ENCODE measurements at places on chromosomes 12 and 14.

DNA sequence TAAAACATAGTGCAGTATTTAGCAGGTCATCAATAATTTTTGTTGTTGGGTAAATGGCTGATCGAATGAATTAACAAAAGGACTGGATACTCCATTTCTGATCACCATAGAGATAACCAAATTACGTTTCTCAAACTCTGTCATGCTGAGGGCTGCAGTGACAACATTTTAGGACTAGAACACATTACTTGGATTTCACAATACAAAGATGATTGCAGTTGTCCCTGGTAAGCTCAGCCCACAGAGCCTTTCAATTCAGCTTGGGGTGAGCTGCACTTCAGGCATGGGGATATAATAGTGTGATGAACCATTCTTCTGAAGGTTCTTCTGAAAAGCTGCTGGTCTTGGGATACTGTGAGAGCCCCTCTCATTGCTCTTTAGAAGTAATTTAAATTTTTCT lies 74.3 kb downstream of the FAR2 start:
- no peak for DNase-seq

- DNase-seq, result no peak
Observed at GRCh38 chr14:80127466-80127865, 83.8 kb downstream of the DIO2 start.

DNA sequence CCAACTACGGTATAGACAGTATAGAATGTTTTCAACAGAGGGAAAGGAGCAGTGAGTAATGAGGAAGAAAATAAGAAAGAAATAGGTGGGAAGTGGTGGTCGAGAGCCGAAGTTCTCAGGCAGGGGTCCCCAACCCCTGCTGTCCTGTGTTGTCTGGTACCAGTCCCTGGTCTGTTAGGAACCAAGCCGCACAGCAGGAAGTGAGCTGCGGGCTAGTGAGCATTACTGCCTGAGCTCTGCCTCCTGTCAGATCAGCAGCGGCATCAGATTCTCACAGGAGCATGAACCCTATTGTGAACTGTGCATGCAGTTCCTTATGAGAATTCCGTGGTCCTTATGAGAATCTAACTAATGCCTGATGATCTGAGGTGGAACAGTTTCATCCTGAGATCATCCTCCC lies 107.3 kb upstream of the PTPRR start:
- no peak for DNase-seq

GRCh38 chr12:112087055-112087850 lies 21.3 kb downstream of the NAA25 start:
- no peak for DNase-seq

GRCh38 chr14:94827711-94828447 lies 58.0 kb upstream of the GSC start:
- no peak for DNase-seq

- DNase-seq, result peak; percentile 24
Observed at GRCh38 chr12:62537551-62537950, 70.9 kb downstream of the MON2 start.

- DNase-seq, result no peak
Observed at GRCh38 chr12:65277994-65278575, 398 bp upstream of the MSRB3 start.

- no peak for DNase-seq
Observed at GRCh38 chr14:78519863-78520262, 349.7 kb downstream of the NRXN3 start.

- no peak for DNase-seq
Observed at GRCh38 chr14:74515891-74516412, 22.4 kb downstream of the ISCA2 start.

- DNase-seq, result no peak
Observed at GRCh38 chr12:72337382-72337781, 65.2 kb downstream of the TRHDE start.

DNA sequence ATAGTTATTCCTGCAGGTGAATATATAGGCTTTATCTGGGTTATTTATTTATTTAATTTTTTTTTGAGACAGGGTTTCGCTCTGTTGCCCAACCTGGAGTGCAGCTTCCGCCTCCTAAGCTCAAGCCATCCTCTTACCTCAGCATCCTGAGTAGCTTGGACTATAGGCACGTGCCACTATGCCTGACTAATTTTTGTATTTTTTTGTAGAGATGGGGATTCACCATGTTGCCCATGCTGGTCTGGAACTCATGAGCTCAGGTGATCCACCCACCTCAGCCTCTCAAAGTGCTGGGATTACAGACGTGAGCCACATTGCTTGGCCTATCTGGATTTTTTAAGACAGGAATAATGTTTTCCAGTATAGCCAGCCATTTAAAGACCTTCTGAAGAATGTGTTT lies 2.0 kb downstream of the RAN start:
- DNase-seq, result no peak
